Putamen (tissue), 1 donor: ENCODE measurements at places on chromosomes 1 and 21.

- DNase-seq = no peak
These were observed 57.9 kb downstream of the TTC3 start for GRCh38 chr21:37130971-37131370.

DNA sequence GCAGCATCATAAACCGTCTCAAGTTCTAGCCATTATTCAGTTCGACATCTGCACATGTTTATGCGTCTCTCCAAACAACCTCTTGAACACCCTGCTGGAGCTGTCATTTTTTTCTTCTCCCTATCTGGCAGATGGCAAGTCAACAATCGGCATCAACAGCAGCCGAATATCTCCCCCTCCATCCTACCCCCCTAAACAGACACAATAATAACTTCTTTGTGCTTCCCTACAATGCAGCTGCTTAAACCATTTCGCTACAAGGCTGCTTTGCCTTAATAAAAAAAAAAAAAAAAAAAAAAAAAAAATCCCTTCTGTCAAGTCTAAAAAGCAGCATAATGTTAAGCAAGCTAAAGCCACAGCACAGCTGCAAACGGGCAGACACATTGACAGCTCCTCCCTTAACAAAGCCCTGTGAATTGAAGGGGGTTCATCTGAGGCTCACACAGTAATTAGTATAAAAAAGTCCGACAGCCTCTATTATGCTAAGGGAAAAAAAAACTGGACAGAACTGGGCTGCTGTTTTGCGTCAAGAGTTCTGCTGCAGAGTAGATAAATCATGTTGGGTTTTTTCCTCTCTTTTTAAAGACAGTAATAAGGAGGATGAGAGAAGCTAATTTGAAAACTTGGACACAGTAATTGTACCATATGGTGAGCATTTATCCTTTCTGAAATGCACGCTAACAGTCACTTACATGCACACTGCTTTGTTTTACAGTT is 136.4 kb downstream of the AKT3 start:
- DNase-seq = peak; percentile 94

- DNase-seq = no peak
These were observed 34.8 kb downstream of the RIMS3 start for GRCh38 chr1:40630488-40631223.

GRCh38 chr1:155175927-155176371 is 2.3 kb downstream of the TRIM46 start:
- no peak for DNase-seq

DNA sequence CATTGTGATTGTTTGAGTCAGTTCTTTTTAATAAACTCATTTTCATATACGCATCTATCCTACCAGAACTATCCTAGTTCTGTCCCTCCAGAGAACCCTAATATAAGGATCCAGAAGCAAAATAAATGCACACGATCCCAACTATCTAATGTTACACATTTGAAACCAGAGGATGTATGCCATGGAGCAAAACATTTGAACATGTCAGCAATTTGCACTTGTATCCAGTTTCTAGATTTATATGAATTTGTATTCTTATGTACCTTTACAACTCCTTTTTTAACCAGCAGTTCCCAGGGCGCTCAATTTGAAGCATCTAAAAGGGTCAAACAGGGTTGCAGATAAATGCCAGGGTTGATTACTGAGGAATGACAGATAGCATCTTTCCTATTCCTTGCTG is 2.1 kb downstream of the EXTL2 start:
- DNase-seq = no peak

- no peak for DNase-seq
These were observed 42.7 kb upstream of the ATP1A1 start for GRCh38 chr1:116330342-116330652.

DNA sequence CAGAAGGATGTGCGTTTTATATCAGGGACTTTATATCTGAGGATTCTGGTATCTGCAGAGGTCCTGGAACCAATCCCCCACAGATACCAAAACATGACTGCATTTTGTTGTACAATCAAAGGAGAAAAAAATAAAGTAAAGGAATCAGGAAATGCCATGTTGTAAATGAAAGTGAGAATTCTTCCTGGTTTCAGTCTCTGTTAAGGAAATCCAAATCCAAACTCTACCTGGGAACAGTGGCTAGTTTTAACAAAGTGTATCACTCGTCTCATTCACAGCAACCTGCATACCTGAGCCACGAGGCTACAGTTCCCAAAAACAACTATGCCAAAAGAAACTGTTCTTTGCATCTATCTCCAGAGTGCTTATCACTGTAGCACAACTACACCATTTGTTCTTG is 77.3 kb upstream of the ATF3 start:
- no peak for DNase-seq

DNA sequence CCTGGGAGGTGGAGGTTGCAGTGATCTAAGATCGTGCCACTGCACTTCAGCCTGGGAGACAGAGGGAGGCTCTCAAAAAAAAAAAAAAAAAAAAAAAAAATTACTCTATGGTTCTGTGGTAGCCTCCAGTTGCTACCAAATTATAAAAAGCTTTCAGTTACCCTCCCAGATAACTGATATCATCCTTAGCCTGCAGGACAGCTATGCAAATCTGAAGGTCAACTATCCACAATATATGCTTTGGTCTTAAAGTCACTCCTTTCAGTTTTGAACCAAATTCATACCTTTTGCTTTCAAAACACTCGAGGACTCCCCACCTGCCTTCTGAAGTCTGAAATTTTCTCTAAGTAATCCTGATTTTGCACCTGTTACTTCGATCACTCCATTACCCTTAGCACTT is 3.1 kb downstream of the MIXL1 start:
- no peak for DNase-seq

DNA sequence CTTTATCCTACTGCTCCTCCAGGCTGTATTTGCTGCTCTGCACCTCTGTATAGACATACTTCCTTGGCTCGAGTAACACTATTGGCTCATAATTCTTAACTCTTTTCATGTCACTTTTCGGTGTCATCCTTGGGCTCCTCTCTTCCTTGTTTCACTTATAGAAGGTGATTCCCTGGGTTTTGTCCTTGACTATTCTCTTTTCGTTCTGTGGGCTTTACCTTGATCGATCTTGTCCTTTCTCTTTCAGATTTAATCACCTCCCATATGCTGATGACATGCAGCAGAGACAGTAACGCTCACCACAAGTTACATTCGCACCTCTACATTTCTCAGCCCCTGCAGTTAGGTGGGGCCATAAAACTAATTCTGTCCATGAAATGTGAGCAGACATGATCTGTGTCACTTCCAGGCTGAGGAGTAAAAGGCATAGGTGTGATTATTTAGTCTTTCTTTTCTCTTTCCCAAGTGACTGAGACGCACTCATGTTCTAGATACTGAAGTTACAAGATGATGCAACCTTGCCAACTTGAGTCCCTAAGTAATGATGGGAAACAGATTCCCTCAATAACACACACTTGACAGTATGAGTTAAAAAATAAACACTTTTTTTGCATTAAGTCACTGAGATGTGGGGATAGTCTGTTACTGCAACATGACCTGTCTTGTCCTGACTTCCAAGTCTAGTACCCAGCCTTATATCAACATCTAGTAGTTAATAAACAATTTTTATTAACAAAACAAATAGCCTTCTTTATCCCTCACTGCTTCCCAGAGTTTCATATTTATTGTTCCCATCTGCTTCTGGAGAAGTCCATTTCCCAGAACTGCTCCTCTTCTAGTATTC is 49.9 kb upstream of the HAO2 start:
- no peak for DNase-seq

DNA sequence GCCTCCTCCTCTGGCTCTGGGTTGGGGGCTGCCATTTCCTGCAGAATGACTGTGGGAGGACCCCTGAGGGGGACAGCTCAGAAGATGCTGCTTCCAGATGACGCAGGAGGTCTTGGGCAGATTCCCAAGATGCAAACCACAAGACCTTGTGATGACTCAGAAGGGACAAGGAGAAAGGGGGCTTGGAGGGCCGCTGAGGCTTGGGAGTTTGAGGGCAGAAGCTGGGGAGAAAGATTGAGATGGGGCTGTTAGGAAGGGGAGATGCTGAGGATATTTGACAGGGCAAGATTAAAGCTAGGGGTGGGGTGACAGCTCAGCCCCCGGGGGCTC is 7.5 kb downstream of the PTPRU start:
- DNase-seq = no peak

DNA sequence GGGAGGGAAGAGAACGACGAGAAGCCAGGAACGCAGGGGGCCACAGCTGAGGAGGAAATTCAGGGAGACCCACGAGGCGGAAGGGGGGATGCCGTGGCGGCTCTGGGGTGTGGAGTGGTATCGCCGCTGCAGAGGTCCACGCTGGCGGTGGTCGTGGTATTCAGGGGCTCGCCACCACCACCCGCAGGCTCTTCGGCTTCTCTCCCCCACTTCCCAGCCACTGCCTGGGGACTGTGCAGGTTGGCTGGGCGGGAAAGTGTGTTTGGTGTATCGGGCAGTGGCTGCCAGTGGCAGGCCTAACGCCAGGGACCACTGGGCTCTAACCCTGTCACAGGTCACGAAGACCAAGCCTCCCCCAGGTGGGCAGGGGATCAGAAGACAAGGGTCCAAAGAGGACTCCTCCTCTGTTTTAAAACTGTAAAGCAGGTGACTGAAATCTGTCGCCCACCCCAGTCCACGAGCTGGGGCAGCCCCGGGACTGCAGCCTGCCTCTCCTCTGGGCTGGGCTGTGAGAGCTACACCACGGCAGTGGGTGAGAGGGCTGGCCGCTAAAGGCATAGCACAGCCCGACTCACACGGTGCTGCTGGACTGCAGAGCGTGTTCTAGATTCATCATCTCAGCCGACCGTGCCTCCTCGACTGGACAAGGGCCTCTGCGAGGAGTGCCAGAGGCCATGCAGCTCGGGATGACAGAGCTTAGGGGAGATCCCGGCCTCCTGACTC is 30.9 kb downstream of the SLC66A1 start:
- DNase-seq = no peak

DNA sequence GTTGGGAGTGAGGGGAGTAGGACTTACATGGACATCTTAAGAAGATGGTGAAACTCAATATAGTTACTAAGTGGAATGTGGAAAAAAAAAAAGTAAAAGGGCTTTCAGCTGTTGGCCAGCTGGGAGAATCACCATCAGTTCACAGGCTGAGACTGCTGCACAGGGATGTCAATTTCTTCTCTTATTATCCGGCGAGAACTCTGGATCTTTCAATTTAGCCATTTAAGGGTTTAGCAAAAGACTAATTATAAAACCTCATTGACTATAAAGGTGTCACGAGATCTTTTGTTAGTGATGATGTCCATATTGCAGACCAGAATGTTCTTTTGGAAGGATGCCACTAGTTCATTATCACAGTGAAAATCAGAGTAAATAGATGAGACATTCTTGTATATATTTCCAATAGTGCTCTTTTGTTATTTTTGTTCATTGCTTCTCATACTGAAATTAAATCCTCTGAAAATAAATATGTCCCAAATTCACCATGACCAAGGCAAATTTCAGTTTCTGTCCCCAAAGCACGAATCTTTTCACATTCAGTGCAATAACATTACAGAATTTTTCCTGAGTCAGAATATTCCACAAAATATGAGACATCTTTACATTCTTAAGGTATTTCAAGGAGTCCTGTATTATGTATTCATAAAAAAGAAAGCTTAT is 266.1 kb downstream of the DNM3 start:
- no peak for DNase-seq

DNA sequence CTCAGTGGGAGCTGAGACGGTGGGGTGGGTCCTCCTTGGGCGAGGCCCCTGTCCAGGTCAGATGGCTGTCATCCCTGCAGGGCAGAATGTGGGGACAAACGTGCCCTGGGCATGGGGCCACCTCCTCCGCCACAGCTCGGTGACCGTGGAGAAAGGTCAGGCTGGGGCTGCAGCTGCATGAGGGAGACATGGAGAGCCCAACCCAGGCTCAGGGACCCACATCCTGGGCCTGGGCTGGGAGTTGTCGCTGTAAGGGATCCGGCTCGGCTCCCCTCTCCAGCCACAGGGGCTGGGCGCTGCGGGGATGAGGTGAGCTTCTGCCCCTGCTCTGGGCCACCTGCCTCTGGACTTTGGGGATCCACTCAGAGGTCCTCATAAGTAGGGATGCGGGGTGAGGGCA is 518 bp upstream of the PLCH2 start:
- no peak for DNase-seq

- no peak for DNase-seq
These were observed 125.3 kb downstream of the LTN1 start for GRCh38 chr21:28867401-28867800.

DNA sequence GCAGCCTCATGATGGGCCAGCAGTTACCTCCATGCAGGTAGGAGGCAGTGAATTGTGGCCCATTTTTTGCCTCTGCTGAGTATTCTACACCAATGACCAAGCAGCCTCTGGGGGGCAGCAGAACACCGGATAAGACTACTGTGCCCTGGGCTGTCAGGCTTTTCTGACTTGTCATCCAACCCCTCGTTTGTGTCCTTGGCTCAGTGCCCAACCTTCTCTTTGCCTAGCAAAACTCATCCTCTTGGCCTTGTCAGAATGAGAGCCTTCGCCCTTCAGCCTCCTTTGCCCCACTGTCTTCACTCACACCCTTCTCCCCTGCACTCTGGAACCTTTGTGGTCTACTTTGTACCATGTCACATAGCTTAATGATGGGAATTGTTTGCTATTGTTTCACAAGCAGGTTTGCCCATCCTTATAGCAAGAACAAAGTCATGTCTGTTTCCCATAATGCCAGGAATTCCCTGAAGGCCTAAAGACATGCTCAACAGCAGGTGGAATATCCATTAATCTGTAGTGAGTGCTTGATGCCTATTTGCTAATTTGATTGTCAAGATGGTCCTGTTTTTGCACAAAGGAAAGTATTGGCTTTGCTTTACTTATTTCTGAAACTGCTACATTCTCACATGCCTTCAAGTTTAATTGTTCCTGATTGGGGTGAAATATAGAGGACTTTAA is 255.9 kb downstream of the HHAT start:
- peak; percentile 91 for DNase-seq

DNA sequence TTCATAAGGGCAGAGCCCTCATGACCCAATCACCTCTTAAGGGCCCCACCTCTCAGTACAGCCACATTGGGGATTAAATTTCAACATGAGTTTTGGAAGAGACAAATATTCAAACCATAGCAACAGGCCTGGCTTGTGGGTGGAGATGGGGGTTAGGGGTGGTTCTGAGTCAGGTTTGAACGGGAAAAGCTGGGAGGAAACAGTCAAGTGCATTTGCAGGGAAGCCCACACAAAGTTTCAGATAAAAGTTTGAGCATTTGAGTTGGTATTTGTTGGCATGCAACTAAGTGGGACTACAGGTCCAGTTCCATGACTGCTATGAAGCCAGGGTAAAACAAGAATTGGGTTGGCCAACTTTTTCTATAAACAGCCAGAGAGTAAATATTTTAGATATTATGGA is 21.0 kb upstream of the PADI2 start:
- no peak for DNase-seq

GRCh38 chr1:99677416-99677815 is 31.5 kb downstream of the PALMD start:
- no peak for DNase-seq

DNA sequence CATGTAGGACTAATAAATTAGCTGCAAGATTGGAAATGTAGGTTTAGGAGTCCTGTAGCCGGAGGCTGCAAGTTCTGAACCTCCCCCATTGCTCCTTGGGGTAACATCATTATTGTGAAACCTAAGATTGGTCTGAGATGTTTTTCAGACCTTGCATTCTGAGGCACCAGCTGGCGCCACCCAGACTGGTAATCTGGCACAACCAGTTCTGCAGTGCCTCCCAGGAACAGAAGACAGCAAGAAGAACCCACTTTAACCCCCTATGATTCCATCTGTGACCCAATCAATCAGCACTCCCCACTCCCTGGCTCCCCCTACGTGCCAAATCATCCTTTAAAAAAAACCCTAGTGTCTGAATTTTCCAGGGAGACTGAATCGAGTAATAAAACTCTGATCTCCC is 11.6 kb upstream of the DNAJC6 start:
- no peak for DNase-seq

- DNase-seq = no peak
These were observed 4.1 kb upstream of the LSM10 start for GRCh38 chr1:36401602-36402503.
